ENCODE measurements at places on chromosomes 16 and 17.

- no peak for DNase-seq
Measured at GRCh38 chr17:67574658-67575293, 143.0 kb upstream of the NOL11 start.

- DNase-seq = peak; percentile 66
Measured at GRCh38 chr17:39769974-39770587, 32.3 kb downstream of the GRB7 start.

DNA sequence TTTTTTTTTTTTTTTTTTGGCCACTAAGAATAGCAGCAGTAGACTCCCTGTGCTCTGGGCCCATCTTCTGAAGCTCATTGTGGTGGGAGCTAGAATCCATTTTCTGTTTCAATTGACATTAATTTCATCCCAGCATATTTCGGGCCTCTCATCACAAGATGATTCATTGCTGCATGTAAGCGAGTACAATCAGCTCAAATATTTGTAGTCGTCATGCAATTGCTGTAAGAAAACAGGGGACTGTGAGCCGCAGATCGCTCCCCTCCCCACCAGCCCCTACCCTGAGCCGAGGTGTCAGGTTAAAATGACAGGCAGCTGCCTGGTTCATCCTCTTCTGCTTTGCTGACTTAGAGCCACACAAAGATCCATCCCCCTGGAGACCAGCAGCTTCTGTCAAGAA, 358.8 kb upstream of the CDH5 start:
- no peak for DNase-seq

GRCh38 chr16:89216315-89217137, 977 bp upstream of the ZNF778 start:
- peak; percentile 83 for DNase-seq

DNA sequence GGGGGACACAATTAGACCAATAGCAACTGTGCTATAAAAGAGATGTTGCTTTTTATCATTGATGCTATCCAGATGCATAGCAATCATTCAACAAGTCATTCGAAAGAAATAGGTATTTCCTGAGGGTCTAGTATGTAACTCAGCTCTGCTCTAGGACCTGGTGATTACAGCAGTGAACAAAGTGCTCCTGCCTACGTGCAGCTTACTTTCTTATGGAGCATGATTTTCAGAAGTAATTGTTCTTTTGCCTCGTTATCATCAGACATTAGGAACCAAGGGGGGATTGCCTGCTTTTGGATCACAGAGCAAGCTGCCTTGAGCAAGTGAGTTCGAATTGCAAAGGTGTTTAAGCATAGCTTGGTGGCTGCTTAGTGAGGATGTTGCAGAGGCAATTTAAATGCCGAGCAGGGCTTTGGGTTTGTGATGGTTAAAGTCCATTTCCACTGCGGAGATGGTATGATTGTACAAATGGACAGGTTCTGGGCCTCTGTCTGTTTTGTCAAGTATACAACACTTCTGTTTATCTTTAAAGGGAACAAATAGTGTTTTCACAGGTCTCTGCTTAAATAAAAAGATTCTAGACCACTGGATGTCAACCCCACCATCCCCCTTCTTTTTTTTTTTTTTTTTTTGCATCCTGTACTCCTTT, 41.5 kb downstream of the WWOX start:
- DNase-seq = no peak

- peak; percentile 69 for DNase-seq
Measured at GRCh38 chr16:75097941-75098901, 18.4 kb downstream of the LDHD start.

- peak; percentile 15 for DNase-seq
Measured at GRCh38 chr17:6701719-6702118, 11.4 kb downstream of the SLC13A5 start.

- DNase-seq = no peak
Measured at GRCh38 chr16:9965079-9965478, 217.1 kb downstream of the GRIN2A start.

DNA sequence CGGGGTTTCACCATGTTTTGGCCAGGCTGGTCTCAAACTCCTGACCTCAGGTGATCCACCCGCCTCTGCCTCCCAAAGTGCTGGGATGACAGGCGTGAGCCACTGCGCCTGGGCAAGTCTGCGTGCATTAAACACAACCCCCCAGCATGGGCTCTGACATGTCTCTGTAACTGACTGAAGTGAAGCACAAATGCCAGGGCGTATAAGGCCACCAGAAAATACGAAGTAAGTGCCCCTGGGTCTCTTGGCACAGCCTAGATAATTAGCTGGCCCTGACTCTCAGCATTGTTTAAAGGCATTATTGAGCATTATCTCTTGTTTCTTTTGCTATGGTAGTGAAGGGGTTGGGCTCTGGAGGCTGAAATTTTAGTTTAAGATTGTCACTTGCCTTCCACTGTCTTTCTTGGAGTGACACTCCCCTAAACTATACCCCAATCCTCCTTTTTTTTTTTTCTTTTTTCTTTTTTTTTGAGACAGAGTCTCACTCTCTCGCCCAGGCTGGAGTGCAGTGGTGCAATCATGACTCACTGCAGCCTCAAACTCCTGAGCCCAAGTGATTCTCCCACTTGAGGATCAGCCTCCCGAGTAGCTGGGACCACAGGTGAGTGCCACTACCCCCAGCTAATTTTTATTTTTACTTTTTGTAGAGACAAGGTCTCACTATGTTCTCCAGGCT, 8.2 kb upstream of the SEC14L1 start:
- no peak for DNase-seq

DNA sequence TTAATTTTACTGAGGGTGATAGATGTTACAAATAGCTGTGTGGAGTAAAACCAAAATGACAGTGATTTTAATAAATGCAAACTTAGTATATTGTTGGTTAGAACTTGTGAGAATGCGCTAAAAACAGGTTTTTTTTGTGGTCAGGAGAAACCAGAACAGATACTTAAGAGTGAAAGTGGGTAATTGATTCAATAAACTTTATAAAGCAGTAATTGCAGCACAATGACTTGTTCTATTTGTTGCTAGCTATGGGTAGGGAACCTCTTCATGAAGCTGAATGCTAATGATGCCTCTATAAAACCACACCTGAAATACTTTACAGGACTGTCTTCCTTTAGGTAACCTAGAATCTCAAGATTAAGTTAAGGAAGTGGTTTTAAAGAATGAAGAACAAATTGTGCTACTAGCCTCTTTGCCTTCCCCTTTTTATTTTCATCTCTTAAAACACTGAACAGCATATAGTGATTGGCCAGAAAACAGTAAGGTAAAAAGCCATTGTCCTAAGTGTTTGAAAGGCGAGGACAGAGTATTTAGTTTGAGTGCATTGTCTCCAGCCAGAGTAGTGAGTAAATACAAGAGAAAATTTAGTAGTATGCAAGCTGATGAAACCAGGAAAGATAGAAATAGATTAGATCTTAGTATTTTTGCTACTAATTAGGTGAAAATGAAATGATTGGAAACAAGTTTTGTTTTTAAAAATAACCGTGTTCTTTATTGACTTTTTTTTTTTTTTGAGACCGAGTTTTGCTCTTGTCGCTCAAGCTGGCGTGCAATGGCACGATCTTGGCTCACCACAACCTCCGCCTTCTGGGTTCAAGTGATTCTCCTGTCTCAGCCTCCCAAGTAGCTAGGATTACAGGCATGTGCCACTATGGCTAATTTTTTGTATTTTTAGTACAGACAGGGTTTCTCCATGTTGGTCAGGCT, 6.0 kb downstream of the GGNBP2 start:
- peak; percentile 29 for DNase-seq

DNA sequence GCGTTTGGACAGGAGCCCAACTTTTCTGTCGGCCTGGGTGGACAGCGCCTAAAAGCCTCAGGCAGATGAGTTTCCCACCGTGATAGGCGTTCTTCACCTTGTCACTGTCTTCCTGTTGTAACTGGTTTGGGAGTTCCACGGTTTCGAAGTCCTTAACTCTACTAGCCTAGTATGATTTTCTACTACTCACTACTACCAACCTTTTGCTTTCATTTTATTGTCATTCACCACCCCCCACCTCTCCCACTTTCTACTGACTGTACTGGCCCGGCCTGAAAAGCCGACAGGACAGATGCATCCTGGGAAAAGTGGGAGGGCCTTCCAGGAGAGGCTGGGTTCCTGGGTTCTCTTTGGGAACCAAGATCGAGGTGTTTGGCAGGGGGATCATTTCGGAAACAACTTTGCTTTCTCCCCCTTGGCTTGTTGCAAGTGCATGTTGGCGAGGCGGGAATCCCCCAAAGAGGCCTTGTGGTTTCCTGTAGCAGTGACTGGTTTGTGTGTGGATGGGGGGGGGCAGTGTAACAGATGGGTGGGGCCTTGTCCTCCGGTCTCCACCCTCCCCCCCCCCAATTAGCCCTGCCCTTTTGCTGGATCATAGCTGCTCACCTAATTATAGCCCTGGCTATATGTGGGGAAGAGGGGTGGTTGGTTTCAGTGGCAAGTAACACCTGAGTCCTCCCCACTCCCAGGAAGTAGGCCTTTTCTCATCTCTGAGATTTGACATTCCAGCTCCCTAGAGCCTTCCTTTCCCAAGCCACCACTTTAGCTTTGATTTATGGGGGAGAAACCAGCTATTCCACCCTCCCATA, 1.4 kb downstream of the EIF5A start:
- peak; percentile 94 for DNase-seq

- DNase-seq = no peak
Measured at GRCh38 chr17:5299383-5299782, 17.3 kb downstream of the RABEP1 start.

DNA sequence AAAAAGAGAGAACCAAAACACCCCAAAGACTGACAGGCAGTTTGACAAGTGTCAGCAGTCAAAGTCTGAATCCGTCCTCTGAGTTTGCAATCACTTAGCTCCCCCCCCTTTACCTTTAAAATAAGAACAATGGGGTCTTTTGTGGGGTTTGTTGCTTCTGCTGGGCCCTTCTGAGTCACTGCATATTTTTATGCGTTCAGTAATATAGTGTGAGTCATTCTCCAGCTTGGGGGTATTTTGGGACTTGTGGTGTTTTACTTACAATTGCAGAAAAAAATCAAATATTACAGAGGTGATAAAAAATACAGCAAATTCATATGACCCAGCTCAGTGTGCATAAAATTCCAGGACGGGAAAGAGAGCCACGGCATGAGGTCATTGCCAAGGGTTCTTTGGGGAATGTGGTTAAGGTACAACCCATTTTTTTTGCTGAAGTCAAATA, 120.1 kb downstream of the CYLD start:
- no peak for DNase-seq

- no peak for DNase-seq
Measured at GRCh38 chr16:1708083-1708767, 2.2 kb downstream of the MAPK8IP3 start.

DNA sequence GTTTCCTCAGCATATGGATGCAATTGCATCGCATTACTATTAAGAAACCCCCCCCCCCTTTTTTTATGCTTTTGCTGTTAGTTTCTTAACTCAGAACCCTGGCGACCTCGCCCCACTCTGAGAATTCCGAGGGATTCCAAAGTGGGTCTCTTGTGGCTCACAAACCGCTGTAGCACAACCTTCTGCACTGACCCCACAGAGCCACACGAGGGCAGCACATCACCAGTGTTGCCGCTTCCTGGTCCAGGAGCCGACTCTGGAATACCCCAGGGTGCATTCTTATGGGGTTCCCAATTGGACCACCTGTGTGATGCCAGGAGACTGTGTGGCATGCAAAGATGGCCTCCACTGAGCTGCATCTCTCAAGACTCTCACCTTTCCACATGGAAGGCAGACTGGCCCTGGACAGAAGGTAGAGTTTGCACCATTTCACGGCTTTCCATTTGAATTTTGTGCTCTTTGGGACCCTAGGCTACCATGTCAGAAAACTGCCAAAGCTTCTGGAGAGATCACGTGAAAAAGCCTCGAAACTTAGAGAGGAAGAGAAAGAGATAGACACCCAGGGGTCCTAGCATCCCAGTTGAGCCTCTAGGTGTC, 432.7 kb upstream of the ASIC2 start:
- no peak for DNase-seq

GRCh38 chr17:29742210-29742513, 119.5 kb upstream of the CORO6 start:
- DNase-seq = no peak

- no peak for DNase-seq
Measured at GRCh38 chr17:77996256-77996655, 37.8 kb downstream of the TNRC6C start.

- peak; percentile 61 for DNase-seq
Measured at GRCh38 chr17:39757931-39758873, 20.5 kb downstream of the GRB7 start.

DNA sequence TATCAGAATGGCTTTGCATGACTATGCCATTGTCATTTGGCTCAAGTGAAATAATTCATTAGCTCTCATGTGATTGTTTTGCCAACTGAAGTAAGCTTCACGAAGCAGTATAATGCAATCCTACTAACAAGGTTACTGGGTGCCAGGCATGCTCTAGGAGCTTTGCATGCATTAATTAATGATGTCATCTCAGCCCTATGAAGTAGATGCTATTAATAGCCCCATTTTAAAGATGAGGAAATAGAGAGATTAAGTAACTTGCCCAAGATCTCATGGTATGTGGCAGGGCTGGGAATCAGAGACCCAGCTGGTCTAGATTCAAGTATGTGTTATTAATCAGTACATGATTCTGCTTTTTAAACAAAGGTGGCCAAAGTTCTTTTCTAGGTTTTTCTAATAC, 14.1 kb downstream of the KRT39 start:
- no peak for DNase-seq

- DNase-seq = no peak
Measured at GRCh38 chr17:36185416-36185815, 9.0 kb upstream of the TBC1D3B start.

DNA sequence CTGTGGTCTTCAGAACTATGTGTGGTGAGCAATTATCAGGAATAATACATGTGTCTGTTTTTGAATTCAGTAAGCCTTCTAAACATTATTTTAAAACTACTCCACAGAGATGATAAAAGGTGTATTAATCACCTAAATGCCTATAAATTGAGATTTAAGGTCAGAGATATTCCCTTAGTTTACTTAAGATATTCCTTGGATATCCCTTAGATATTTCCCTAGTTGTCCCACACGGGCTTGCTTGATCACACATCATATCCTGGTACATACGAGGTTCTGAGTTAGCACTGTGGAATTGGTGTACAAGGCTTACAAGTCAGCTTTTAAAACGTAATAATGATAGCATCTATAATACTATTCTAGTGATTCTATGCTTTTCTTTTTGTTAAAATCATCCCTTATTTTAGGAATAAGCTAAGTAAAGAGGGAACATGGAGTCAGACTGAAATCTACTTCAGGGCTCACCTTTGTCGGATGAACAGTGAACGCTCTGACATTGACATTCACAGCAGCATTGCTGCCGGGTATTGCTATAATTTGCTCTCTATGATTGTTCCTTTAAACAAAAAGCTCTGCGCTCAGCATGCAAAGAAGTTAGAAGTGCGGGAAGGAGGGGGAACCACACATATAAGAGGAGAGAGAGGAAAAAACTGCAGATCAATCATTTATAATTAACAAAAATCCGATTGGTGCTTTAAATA, 136.5 kb downstream of the SKAP1 start:
- no peak for DNase-seq
